ENCODE measurements at places on chromosomes 16 and 17.

- no peak for DNase-seq
These were observed 58.3 kb downstream of the B9D1 start for GRCh38 chr17:19304209-19304608.

- DNase-seq = no peak
These were observed 127.2 kb downstream of the AXIN2 start for GRCh38 chr17:65434251-65434650.

- DNase-seq = no peak
These were observed 121.3 kb downstream of the CDH13 start for GRCh38 chr16:82748026-82748425.

- DNase-seq = no peak
These were observed 99.5 kb downstream of the HS3ST3A1 start for GRCh38 chr17:13502263-13502662.

GRCh38 chr16:6146874-6147425 lies 1049.4 kb upstream of the EEF2KMT start:
- DNase-seq = no peak

DNA sequence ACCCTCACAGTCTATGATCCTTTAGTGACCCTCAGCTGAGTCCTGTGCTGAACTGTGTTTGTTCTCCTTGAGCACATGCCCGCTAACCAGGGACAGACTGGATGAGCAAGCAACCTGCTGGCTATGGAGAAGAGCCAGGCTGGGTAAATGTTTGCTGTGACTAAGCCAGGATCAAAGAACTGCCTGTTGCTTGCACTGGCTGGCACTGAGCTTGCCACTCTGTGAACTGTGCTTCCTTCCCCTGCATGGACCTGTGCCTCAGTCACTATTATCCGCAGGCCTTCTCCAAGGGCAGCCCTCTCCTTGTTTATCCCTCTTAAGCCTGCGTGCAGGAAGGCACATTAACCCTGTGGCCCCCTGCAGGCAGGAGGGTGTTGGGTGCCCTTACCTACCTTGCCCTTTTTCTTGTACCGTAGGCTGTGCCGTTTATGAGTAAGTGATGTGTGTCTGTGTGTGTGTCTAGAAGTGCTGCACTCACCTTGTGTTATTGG lies 7.4 kb downstream of the PNPO start:
- DNase-seq = no peak

- DNase-seq = no peak
These were observed 21.8 kb downstream of the KCNJ16 start for GRCh38 chr17:70096861-70097260.

Data from stimulated activated effector memory CD8-positive, alpha-beta T cell treated with anti-CD3 and anti-CD28 coated beads, Interleukin-12 subunit alpha, Interleukin-12 subunit beta, amount 100 ng/mL, for 72 hours (primary cell).